Left colon (tissue), 2 donors: ENCODE measurements at places on chromosomes 5 and 9.
A peak's percentile ranks its signal among the peaks of the same experiment; 100 is the strongest.

- no peak for DNase-seq
Observed at GRCh38 chr5:169610606-169611005, 26.5 kb upstream of the DOCK2 start.

DNA sequence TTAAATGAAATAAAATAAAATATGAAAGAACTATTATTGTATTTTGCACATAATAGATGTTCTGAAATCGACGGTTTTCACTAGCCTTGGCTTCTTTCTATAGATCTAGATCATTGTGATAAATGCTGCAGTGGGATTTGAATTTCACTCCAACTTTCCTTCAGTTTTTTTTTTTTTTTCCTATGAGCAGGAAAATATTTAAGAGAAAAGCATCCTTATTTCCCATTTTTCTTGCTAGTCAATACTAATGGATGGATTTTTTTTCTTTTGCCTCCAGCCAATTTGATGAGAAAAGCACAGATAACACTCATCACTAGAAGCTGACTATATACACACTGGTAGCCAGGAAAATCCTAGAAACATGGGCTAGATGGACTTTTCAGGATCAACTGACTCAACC lies 249.0 kb downstream of the NFIB start:
- no peak for DNase-seq

DNA sequence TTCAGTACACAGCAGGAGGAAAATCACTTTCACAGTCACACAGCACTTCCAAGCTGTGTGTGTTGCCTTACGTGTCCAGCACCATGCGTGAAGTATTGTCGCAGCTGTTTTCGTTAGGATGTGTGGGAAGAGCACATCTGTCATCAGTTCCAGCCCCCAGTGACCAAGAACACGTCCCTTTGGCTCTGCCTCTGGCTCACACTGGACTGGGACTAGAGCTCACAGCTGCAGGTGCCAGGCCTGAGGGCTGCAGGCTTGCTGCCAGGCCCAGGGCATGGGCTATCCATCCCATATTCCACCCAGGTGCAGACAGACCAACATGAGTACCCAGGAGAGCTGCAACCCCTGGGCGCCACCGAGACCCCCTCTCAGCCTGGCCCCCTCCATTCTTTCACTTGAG lies 60.5 kb upstream of the ANKRD33B start:
- DNase-seq = no peak

DNA sequence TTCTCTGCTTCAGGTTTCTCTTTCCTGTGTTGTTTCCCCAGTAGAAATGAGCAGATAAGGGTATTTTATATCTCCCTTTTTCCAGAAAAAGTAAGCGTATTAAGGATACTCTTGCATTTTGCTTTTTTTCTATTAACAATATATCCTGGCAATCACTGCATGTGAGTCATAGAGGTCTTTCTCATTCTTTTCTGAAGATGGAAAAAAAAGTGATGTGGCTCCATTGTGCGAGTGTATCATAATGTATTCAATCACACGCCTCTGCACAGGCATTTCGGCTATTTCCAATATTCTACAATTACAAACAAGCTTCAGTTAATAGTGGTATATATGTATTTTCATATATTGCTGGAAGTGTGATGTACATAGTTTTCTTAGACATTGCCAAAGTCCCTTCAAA lies 155.9 kb downstream of the MED27 start:
- DNase-seq = no peak

DNA sequence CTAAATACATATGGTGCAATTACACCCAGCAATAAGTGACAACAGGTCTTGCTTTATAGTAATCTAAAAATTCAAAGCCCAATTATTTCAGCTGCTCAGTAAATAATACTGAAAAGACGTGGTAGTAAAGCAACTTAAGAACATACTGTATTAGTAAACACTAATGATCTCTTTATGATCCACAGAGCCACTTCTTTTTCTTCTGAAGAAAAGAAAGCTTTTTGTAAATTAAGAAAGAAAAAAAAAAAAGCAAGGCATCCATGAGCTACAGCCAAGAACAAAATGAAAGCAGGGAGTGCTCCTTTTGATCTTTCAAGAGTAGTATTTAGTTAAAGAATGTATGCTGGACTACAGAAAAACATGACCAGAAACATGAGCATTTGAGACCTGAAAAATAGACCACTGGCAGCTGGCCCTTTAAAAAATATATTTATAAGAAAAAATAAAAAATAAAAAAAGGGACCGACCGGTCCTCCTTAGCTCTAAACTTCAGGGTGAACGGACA lies 348.7 kb downstream of the GLIS3 start:
- no peak for DNase-seq

GRCh38 chr5:100647461-100648230 lies 112.5 kb downstream of the FAM174A start:
- DNase-seq = peak; percentile 94

DNA sequence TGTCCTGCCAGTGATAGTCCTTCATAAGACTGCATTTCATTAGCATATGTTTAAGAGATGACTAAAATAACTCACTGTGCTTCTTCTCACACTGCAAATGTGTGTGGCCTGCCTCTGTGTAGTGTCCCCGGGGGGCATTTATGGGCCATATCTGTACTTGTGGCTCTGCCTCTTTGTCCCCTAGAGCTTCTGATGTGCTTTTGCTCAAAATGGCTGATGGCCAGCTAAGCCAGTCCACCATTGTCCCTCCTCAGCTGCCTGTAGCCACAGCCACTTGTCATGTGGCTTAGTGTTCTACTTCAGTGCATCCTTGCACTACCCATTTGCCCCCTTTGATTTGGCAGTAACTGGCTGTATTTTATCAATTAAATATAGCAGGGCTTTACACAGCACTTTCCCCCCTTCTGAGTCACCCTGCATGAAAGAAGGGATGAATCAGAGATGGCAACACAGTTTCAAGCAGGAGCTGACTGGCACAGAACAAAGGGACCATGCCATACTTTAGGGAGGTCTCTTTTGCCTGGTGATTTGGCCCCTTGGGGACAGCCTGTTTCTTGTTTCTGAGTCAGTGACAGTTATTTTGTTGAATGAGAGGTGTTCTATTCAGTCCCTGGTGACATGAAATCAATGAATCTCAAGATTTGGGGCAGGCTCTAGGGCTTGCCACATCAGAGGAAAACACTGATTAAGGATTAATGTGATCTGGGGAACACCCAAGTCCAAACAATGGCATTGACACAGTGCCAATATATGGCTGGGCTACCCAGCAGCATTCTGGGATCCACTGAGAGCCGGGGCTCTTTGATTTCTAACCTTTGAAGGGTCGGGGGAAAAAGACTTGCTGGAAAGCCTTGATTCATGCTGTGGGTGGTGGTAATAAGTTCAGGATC lies 245.5 kb downstream of the SMARCA2 start:
- no peak for DNase-seq

GRCh38 chr5:151448038-151448985 lies 909 bp downstream of the SLC36A1 start:
- DNase-seq = peak; percentile 64

- peak; percentile 76 for DNase-seq
Observed at GRCh38 chr5:154478224-154478565, at the start of gene HAND1. Gene HAND1 (minus strand): TSS chr5:154478227. CDS start chr5:154478008, 219 bp downstream.
